Keratinocyte (primary cell): ENCODE measurements at places on chromosomes 1 and 21.

- no peak overlapping the region for H3K4me3 ChIP-seq
- no peaks in the 10 kb centered on the region for H3K27me3 ChIP-seq
- H3K36me3 ChIP-seq, result no peaks in the 10 kb centered on the region
- no peak for DNase-seq
Measured at GRCh38 chr1:246794048-246794827, 70.0 kb downstream of the SCCPDH start.

- H3K4me1 ChIP-seq, result no peaks in the 10 kb centered on the region
- no peak overlapping the region for H3K27ac ChIP-seq
- no peak for DNase-seq
- H3K27me3 ChIP-seq, result peaks cover 12% of the 10 kb centered on the region
- H3K36me3 ChIP-seq, result no peaks in the 10 kb centered on the region
- no peak overlapping the region for H3K4me3 ChIP-seq
Measured at GRCh38 chr1:56447823-56448222, 131.5 kb downstream of the PLPP3 start.

DNA sequence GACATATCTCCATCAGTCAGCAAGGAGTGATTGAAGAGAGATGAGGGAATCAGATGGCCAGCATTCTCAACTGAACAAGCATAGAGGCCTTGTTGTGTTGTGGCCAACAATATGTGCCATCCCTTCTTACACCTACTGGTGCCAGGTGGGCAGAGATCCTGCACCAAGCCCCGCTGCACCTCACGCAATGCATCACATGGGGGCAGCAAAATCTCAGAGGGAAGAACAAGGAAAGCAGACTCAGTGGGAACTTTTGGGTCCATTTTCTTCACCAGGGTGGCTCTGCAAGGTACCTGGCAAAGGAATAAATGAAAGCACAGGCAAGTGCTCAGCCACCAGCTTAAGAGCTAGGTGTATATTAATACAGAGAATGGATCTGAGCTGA is 33.2 kb downstream of the HSD3B2 start:
- no peaks in the 10 kb centered on the region for H3K27me3 ChIP-seq
- DNase-seq, result no peak
- H3K27ac ChIP-seq, result no peak overlapping the region
- H3K4me1 ChIP-seq, result peaks cover 10% of the 10 kb centered on the region
- no peaks in the 10 kb centered on the region for H3K36me3 ChIP-seq
- H3K4me3 ChIP-seq, result no peak overlapping the region

GRCh38 chr1:93658188-93658587 is 23.4 kb downstream of the BCAR3 start:
- peaks cover 16% of the 10 kb centered on the region for H3K4me1 ChIP-seq
- no peak overlapping the region for H3K4me3 ChIP-seq
- peaks cover 56% of the 10 kb centered on the region for H3K36me3 ChIP-seq
- DNase-seq, result no peak

- H3K4me3 ChIP-seq, result no peak overlapping the region
- H3K27me3 ChIP-seq, result no peaks in the 10 kb centered on the region
- H3K4me1 ChIP-seq, result peaks cover 15% of the 10 kb centered on the region
- no peaks in the 10 kb centered on the region for H3K36me3 ChIP-seq
- H3K27ac ChIP-seq, result no peak overlapping the region
- DNase-seq, result no peak
Measured at GRCh38 chr1:43035821-43036741, 77.4 kb upstream of the SLC2A1 start.

DNA sequence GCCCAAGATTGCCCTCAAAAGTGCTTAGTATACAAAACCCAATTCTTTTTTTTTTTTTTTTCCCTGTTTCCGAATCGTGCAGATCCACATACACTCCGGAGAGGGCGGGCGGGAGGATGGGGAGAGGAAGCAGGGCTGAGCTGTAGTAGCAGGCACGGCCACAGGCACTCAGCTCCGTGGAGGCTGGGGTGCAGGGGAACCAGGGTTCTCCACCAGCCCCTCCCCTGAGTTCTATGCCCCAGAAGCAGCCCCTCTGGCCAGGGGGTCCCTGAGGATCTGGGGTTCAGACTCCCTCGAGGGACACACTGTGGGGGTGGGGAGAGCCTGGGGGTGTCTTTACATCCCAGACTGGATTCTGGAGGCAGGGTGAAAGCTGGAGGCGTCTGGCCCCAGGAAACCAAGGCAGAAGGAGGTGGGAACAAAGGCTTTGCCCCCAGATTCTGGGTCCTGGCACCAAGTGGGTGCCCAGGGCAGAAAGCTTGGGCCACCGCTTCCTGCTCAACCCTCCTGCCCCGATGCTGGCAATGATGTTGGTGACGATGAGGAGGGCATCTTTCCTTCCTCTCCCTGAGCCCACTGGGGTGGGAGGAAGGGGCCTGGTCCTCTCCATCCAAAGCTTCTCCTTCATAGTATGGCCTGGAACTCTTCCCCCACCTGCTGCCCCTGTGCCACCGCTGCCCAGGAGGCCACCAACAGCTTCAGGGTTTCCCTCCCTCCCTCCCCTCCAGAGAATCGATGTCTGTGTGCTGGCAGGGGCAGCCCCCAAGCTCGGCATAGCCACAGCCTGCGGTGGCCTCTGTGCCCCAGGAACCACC is 106.4 kb upstream of the TARDBP start:
- H3K36me3 ChIP-seq, result no peaks in the 10 kb centered on the region
- H3K4me1 ChIP-seq, result peaks cover 17% of the 10 kb centered on the region
- no peak for DNase-seq
- no peak overlapping the region for H3K4me3 ChIP-seq
- H3K27ac ChIP-seq, result no peak overlapping the region

GRCh38 chr21:36709030-36709867 is 10.3 kb downstream of the SIM2 start:
- H3K27ac ChIP-seq, result no peak overlapping the region
- H3K4me3 ChIP-seq, result no peak overlapping the region
- DNase-seq, result no peak
- H3K27me3 ChIP-seq, result peaks cover 85% of the 10 kb centered on the region
- peaks cover 7% of the 10 kb centered on the region for H3K4me1 ChIP-seq
- H3K36me3 ChIP-seq, result no peaks in the 10 kb centered on the region

DNA sequence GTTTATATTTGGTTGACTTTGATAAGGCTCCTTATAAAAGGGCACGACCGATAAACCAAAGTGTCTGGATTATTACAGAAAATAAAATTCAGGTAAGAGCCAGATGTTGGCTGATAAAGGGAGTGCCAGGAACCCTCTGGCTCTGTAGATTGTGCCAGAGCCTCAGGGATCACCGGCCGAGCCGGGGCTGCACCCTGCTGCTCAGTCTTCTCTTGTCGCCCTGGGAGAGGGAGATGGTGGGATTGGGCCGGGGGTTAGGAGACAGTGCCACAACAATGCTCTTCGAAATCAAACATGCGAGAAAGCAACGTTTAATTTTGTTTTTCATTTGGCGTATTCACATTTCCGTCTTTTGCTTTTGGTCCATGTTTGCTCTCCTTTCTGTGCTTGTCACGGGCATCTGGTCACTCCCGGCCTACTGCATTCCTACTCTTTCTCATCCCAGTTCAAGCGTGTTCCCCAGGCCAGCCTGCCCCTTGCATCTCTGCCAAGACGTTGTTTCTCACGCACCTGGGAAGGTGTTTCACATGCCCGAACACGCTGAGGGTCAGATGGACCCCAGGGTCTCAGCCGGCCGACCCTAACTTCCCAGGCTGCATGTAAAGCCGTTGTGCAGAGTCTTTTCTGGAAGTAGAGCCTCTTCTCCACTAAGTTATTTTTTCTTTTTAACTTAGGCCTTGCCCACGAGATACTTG is 18.8 kb upstream of the C2CD2 start:
- H3K27ac ChIP-seq, result no peak overlapping the region
- no peaks in the 10 kb centered on the region for H3K36me3 ChIP-seq
- no peaks in the 10 kb centered on the region for H3K27me3 ChIP-seq
- H3K4me1 ChIP-seq, result peaks cover 14% of the 10 kb centered on the region

- H3K27ac ChIP-seq, result no peak overlapping the region
- no peaks in the 10 kb centered on the region for H3K27me3 ChIP-seq
- no peak for DNase-seq
- H3K36me3 ChIP-seq, result peaks cover 42% of the 10 kb centered on the region
- peaks cover 3% of the 10 kb centered on the region for H3K4me1 ChIP-seq
- no peak overlapping the region for H3K4me3 ChIP-seq
Measured at GRCh38 chr21:44315691-44316203, 15.9 kb downstream of the PFKL start.

DNA sequence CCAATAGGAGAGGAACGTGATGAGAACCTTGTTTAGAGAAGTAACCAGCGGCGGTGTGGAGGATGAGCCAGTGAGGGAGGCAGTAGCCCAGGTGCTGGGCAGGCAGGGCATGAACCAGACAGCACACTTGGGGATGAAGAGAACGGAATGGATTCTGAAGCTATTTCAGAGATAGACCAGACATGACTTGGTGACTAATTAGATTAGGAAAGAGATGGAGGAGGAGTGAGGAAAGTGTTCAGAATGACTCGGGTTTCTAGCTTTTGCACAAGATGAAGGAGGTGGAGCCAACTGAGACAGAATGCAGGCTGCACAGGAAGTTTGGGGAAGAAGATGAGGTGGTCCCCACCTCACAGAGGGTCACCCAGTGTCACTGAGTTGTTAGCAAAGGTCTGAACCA is 5.1 kb downstream of the PEF1 start:
- no peak overlapping the region for H3K4me3 ChIP-seq
- H3K4me1 ChIP-seq, result peaks cover 56% of the 10 kb centered on the region
- H3K36me3 ChIP-seq, result peaks cover 2% of the 10 kb centered on the region

GRCh38 chr1:41153750-41154274 is 88.3 kb downstream of the SCMH1 start:
- peaks cover 2% of the 10 kb centered on the region for H3K36me3 ChIP-seq
- peaks cover 19% of the 10 kb centered on the region for H3K4me1 ChIP-seq
- no peak for DNase-seq
- no peak overlapping the region for H3K4me3 ChIP-seq
- H3K27ac ChIP-seq, result no peak overlapping the region
- H3K27me3 ChIP-seq, result no peaks in the 10 kb centered on the region

DNA sequence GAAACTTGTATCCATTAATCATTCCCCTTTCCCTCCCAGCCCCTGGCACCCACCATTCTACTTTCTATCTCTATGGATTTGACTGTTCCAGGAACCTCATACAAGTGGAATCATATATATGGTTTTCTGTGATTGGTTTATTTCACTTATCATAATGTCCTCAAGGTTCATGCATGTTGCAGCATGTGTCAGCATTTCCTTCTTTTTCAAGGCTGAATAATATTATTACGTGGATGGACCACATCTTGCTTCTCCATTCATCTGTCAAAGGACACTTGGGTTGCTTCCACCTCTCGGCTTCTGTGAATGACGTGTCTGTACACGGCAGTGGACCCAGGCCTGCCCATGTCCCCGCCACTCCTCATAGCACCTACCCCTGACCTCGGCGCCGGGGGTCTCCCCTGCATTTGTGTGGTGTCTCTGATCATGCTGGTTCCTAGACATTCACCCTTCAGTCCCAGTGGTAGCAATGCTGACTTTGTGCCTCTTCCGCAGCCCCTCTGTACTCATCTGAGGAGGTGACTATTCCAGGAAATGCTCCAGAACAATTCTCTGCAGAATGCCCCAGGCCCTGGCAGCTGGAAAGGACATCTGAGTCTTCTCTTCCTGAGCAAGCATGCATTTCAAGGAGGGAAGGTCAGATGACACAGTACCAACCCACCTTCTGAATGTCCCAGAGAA is 136.9 kb downstream of the PSMG1 start:
- no peak for DNase-seq
- H3K4me3 ChIP-seq, result no peak overlapping the region
- H3K4me1 ChIP-seq, result peaks cover 42% of the 10 kb centered on the region
- peak overlapping the region; percentile 98 for H3K27ac ChIP-seq
- no peaks in the 10 kb centered on the region for H3K36me3 ChIP-seq
- H3K27me3 ChIP-seq, result no peaks in the 10 kb centered on the region

- H3K27me3 ChIP-seq, result no peaks in the 10 kb centered on the region
- no peak overlapping the region for H3K27ac ChIP-seq
- H3K36me3 ChIP-seq, result no peaks in the 10 kb centered on the region
- peaks cover 28% of the 10 kb centered on the region for H3K4me1 ChIP-seq
- no peak for DNase-seq
- H3K4me3 ChIP-seq, result no peak overlapping the region
Measured at GRCh38 chr1:209710093-209710492, 5.4 kb downstream of the HSD11B1 start.

DNA sequence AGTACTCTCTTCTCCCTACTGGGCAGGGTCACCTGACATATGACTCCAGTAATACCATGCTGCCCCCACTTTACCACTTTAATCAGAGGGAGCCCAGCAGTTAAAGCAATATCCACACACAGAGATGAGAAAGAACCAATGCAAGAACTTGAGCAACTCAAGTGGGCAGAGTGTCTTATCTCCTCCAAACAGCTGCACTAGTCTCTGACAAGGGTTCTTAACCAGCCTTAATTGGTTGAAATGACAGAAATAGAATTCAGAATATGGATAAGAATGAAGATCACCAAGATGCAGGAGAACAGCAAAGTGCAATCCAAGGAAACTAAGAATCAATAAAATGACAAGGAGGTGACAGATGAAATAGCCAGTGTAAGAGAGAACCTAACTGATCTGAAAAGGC is 91.0 kb downstream of the KCNT2 start:
- H3K27me3 ChIP-seq, result no peaks in the 10 kb centered on the region
- no peaks in the 10 kb centered on the region for H3K4me1 ChIP-seq
- no peaks in the 10 kb centered on the region for H3K36me3 ChIP-seq
- no peak for DNase-seq

- H3K27ac ChIP-seq, result no peak overlapping the region
- H3K36me3 ChIP-seq, result no peaks in the 10 kb centered on the region
- no peak for DNase-seq
- H3K4me1 ChIP-seq, result no peaks in the 10 kb centered on the region
Measured at GRCh38 chr1:212975111-212975918, 25.0 kb downstream of the VASH2 start.

GRCh38 chr21:16891821-16892220 is 621.0 kb upstream of the CXADR start:
- no peak overlapping the region for H3K27ac ChIP-seq
- no peak overlapping the region for H3K4me3 ChIP-seq
- H3K36me3 ChIP-seq, result no peaks in the 10 kb centered on the region

DNA sequence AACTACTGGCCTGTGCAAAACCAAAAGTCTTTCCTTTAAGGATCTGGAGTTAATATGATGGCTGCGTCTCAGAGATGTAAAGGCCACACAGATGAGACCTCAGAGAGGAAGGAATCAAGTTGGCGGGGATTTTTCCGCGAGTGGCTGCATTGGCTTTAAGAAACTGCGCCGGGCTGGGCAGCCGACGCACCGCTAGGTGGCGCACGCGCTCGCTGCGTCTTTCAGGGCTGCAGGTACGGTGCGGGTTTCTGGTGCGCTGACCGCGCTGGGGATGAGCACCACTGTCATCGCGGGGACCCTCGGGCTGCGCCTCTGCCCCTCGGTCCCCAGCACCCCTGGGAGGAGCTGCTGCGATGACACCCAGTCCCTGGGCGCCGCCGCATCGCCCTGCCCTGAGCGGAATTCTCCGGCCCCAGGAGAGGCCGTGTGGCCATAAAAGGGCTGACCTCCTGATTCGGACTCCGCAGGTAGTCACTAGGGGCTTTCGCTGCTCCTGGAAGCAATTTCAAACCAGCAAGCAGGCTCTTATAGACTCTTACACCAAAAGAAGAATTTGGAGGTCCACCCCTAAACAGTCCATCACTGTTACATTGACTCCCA is 241.0 kb downstream of the KCNJ6 start:
- no peak overlapping the region for H3K27ac ChIP-seq
- peaks cover 14% of the 10 kb centered on the region for H3K27me3 ChIP-seq
- H3K4me1 ChIP-seq, result peaks cover 8% of the 10 kb centered on the region
- H3K36me3 ChIP-seq, result no peaks in the 10 kb centered on the region
- no peak overlapping the region for H3K4me3 ChIP-seq
- DNase-seq, result no peak

- peaks cover 9% of the 10 kb centered on the region for H3K4me1 ChIP-seq
- H3K27me3 ChIP-seq, result no peaks in the 10 kb centered on the region
- no peak overlapping the region for H3K27ac ChIP-seq
- no peak overlapping the region for H3K4me3 ChIP-seq
- no peaks in the 10 kb centered on the region for H3K36me3 ChIP-seq
- DNase-seq, result peak; percentile 59
Measured at GRCh38 chr1:72412286-72412685, 129.9 kb upstream of the NEGR1 start.
